Posterior vena cava (tissue), 2 donors: ENCODE measurements at places on chromosomes 16 and 17. TPM values are rescaled to one million over a fixed set of nuclear protein-coding genes. Genes with fewer than 3 reads are reported as not detected.

The TAT gene
- total RNA-seq = 0.09 TPM

DNA sequence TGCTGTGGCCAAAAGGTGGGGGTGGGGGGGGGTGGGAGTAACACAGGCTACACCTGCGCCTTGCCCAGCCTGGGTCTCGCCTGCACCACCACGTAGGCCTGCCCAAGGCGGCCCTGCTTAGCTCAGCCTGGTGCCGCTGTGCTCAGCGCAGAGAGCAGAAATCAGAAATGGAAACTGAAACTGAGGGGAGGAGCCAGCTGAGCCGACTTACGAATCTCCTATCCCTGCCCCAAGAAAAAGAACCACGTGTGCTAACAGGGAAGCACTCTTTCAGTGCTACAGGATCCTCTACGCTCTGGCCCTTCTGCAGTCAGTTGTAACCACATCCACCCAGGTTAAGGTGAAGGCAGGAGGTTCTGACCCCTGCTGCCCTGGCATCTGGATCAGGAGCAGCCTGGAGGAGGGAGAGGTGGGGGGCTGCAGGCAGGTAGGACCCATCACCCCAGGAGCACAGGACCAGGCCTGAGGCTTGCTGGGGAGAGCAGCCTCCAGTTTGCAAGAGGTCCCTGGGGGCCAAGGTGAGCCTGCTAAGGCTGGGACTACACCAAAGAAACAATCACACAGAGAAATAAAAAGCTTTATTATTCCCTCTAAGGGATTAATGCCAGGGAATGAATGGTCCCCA is at the start of gene DHX58:
Gene DHX58 (minus strand): TSS at position 163 of the 625 bp plus-strand sequence. CDS start 822 bp downstream, outside the sequence.
- DNase-seq = no peak

The SLFN14 gene
- not detected for total RNA-seq

The TMEM11 gene
- 18.5 TPM for total RNA-seq

The PIP4K2B gene
- total RNA-seq = 38.7 TPM
